NCI-H446 (cell line): ENCODE measurements at places on chromosomes 16 and 17.

- no peak for DNase-seq
These were observed 132.2 kb downstream of the SPECC1 start for GRCh38 chr17:20141198-20141972.

DNA sequence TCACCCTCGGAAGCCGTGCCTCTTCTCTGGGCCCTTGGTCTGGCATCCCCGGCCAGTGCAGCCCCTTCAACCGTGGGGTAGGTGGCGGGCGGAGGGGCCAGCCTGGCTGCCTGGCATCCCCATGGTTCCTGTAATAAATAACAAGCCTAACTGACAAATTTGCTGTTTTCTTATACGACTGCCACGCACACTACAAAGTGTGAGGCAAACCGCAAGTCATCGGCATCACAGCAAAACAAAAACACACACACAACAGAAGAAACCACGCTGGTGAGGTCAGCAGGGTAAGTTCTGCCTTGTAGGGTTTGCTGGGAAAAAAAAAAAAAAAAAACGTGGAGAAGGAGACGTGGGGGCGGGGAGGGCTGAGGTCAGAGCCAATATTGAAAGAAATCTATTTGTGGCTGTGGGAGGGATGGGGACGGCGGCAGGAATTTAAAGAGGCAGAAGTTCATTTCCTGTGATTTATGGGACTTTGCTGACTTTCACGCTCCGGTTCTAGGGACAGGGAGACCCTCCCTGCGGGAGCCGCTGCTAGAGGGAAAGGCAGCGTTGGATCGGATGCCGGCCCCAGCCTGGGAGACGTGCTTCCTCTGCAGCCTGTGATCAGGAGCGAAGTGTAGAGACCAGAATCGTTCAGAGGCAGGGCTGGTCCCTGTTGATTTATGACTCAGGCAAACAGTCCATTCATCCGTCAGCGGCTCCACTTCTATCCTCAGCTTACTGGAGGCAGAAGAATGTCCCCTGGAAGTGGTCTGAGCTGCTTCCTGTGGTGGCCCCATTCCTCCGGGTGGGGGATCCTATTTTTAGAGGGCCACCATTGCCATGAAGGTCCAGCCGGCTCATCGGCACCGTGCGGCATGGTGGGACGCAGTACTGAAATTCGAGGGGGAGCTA, 162.8 kb downstream of the FOXL1 start:
- DNase-seq = no peak

DNA sequence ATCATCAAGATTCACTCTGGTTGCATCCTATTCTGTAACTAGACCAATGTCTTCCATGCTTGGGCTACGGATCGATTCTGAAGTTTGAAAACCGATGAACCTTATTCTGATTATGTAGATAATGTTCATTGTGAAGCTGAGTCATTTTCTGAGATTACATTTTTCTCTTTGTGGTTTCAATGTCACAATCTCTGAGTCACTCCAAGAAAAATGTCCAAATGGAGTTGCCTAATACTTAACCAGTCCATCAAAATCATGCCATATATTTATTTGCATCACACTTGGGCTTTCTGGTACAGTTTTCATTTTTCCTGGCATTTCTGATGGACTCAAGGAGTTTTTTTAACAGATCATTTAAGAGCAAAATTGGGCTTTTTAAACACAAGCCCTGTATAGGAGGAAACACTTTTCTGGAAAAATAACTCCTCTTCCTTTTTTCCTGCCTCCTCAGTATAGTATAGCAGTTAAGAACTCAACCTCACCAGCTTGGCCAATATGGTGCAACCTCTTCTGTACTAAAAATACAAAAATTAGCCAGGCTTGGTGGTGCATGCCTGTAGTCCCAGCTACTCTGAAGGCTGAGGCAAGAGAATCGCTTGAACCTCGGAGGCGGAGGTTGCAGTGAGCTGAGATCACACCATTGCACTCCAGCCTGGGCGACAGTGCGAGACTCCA, 17.5 kb downstream of the CACNG3 start:
- no peak for DNase-seq

GRCh38 chr16:19876501-19877059, 8.1 kb downstream of the GPRC5B start:
- DNase-seq = no peak
